ENCODE measurements at places on chromosomes 5 and 9.

DNA sequence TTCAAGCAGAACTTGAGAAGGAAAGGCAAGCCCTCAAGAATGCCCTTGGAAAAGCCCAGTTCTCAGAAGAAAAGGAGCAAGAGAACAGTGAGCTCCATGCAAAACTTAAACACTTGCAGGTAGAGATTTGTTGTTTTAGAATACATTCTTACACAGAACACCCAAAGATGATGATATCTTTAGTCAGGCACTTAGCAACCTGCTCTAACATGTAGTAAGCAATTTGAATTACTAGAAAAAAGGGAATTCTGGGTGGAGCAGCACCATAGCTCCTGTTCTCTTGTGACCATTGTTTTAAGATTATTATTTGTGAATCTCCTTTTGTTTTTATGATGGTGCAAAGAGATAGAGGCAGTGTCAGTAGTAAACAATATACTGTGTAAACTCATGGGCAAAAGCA, 63.1 kb downstream of the RAB14 start:
- no peak for DNase-seq

DNA sequence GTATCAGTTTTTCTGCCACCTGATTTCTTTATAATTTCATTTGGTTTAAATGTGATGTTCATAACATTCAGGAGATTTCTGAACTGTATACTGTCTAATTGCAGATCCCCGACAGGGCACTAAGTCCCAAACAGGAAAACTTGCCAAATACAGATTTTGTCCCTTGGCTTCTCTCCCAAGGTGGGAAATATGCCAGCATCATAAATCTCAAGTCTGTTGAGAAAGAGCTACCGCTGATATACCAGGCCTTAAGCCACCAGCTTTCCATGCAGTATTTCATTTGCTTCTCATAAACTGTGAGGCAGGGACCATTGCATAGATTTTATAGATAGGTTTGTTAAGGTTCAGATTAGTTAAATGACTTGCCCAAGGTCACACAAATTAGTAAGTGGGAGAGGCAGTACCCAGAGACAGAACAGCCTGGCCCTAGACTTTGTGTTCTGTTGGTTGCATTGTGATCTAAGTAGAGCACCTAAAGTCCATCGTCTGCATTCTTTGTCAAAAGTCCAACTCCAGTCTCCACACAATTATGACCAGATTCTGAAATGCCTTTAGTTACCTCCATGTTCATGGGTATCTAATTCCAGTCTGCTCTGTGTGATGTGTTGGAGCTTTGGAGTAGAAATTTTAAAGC, 16.2 kb downstream of the GPR21 start:
- no peak for DNase-seq

- no peak for DNase-seq
Observed at GRCh38 chr9:95557142-95557541, 40.4 kb upstream of the PTCH1 start.

GRCh38 chr5:60463179-60463868, 236.6 kb downstream of the DEPDC1B start:
- DNase-seq = no peak

DNA sequence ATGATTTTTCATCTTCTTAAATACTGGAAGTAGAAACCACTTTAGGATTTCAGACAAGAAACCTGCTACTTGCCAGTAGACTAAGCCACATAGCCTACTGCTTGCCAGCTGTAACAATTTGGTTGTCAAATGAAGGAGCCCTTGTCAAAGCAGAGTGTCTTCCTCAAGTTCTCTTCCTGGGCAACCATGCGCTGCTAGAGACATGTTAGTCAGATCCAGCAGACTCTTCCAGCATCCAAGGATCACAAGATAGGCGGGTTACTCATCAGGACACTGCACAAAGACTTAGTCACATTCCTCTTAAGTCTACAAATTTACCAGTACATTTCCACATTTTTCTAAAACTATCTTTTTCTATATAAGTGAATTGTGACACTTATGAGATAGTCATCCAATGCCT, 24.4 kb downstream of the SKIC3 start:
- no peak for DNase-seq

GRCh38 chr5:124936626-124936933, 190.1 kb upstream of the ZNF608 start:
- DNase-seq = no peak

DNA sequence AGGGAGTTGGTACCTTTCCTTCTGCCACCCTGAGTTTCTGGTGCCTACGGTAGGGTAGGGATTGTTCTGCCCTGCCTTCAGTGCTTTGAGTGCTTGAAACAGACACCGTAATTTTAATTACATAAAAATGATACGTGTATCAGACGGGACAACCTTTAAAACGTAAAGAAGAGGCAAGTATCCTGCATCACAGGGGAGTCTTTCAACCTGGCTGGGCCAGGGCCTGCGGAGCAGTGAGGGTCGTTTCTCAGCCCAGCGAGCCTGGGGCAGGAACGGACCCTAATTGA, 483 bp upstream of the DAB2IP start:
- DNase-seq = no peak

- DNase-seq = no peak
Observed at GRCh38 chr5:118687100-118687499, 301.2 kb downstream of the DTWD2 start.

Data from ELF-1 (cell line).